ENCODE measurements at places on chromosomes 4 and X.

DNA sequence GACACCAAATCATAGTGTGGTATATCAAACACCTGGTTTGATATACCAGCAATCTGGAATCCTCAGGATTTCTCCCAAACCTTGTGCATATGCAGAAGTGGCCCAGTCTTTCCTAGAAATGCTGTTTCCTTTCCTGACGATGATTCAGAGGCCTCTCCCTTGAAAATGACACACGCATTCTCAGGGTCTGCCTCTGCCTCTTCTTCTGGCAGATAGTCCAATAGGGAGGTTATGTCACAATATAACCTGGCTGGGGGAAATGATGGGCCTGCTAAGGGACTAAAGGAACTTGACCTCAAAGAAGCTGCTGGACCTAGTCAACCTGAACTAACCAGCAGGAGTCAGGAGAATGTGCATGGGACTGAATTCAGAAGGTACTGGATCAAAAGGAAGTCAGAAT, 435.2 kb downstream of the IDS start:
- DNase-seq: no peak
- no peaks in the 10 kb centered on the region for H3K27me3 ChIP-seq
- H3K4me1 ChIP-seq: no peaks in the 10 kb centered on the region

DNA sequence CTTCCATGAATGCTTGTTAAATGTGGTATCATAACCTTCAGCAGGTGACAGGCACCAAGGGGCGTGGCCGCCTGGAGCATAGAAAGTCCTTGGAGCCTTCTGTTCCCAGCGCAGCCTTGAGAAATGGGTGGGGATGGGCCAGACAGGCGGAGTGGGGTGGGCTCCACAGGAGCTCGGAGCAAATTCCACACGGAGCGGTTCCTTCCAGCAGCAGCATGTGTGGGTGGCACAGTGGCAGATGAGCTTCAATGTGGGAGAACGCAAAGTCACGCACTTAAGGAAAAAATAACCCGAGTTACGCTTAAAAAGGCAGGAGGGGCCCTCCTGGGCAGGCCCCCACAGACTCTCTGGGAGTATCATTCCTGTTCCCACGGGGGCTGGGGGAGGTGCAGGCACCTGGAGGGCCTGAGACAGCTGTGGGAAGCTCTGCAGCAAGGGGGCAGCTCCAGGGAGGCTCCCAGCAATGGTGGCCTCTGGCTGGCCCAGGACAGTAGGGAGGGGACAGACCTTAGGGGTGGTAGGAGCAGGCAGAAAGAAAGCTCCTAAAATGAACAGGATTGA, 15.3 kb downstream of the TMEM271 start:
- DNase-seq: no peak
- H3K27ac ChIP-seq: no peak overlapping the region
- H3K4me1 ChIP-seq: no peaks in the 10 kb centered on the region
- no peaks in the 10 kb centered on the region for H3K27me3 ChIP-seq

GRCh38 chrX:34426334-34426733, 230.8 kb downstream of the TMEM47 start:
- H3K4me1 ChIP-seq: no peaks in the 10 kb centered on the region
- H3K36me3 ChIP-seq: no peaks in the 10 kb centered on the region
- no peaks in the 10 kb centered on the region for H3K27me3 ChIP-seq
- no peak for DNase-seq
- H3K4me3 ChIP-seq: no peak overlapping the region
- no peak overlapping the region for H3K27ac ChIP-seq

GRCh38 chr4:126395664-126396063, 1080.9 kb downstream of the FAT4 start:
- no peaks in the 10 kb centered on the region for H3K36me3 ChIP-seq
- no peak for DNase-seq
- no peaks in the 10 kb centered on the region for H3K4me1 ChIP-seq
- no peak overlapping the region for H3K4me3 ChIP-seq
- no peaks in the 10 kb centered on the region for H3K27me3 ChIP-seq
- H3K27ac ChIP-seq: no peak overlapping the region

DNA sequence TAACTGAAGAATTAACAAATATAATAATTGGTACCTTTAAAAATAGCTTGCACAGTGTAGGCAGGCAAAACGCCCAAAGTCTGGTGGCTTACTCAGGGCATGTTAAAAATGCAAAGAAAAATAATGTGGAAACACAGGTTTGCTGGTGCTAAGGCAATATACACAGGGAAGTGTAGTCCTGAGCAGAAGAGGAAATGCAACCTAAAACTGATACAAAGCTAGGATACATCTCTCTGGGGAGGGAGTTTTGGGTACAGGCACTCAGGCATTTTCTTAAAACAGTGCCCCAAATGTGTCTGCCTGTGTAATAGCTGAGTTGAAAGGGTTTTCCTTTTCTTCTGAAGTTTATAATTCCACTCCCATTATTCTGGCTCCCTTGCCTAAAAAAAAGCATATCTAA, 47.4 kb downstream of the TMPRSS11E start:
- no peaks in the 10 kb centered on the region for H3K4me1 ChIP-seq
- H3K36me3 ChIP-seq: no peaks in the 10 kb centered on the region
- no peaks in the 10 kb centered on the region for H3K27me3 ChIP-seq
- DNase-seq: no peak
- no peak overlapping the region for H3K27ac ChIP-seq

DNA sequence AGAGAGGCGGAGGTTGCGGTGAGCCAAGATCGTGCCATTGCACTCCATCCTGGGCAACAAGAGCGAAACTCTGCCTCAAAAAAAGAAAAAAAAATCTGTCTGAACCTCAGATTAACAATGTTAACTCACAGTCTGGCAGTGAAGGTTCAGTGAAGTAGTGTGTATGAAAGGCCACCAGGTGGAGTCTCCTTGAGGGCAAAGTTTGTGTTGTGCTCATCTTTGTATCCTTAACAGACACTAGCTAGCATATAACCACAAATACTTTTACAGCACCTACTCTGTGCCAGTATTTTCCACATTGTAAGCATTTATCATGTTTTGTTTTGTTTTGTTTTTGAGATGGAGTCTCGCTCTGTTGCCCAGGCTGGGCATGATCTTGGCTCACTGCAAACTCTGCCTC, 46.0 kb upstream of the MGST2 start:
- H3K27ac ChIP-seq: no peak overlapping the region
- no peaks in the 10 kb centered on the region for H3K27me3 ChIP-seq
- H3K4me1 ChIP-seq: no peaks in the 10 kb centered on the region
- no peaks in the 10 kb centered on the region for H3K36me3 ChIP-seq

DNA sequence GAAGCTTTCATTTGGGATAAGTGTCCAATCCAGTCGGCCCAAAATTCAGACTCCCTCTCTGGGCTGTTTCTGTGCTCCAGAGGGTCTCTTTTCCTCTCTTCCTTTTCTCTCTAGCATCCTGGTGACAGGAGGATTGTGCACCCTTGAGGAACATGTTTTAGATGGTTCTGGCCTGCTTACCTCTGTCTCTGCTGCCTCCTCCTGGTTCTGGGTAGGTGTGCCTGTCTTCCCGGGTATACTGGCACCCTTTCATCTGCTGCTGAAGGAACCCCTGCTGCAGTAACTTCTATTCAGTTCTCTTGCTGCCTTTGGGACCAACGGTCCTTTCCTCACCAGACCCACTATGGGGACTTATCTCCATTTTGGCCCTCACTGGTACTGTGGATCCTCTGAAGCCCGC, 53.2 kb downstream of the HMGB2 start:
- peak overlapping the region; percentile 91 for H3K27ac ChIP-seq
- no peaks in the 10 kb centered on the region for H3K27me3 ChIP-seq
- no peak for DNase-seq
- peak overlapping the region; percentile 44 for H3K4me3 ChIP-seq
- H3K4me1 ChIP-seq: peaks cover 13% of the 10 kb centered on the region

DNA sequence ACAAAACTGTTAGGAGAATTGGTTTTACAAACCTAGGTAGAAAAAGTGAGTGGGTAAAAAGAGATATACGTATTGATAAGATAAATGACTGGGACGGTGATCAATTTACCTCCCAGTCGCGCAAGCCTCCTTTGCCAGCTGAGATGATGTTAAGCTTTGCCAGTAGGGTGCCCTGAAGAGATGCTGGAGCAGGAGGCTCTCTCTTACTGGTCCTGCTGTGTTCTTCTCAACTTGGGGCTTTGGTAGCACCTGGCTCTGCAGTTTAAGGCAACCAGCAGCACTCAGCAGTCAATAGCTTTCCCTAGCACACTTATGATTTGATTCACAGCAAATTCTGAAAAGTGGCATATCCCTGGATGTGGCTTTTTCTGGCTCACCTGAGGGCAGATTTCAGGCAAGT, 1461.7 kb downstream of the ADGRL3 start:
- H3K4me1 ChIP-seq: no peaks in the 10 kb centered on the region
- no peak for DNase-seq
- H3K27ac ChIP-seq: no peak overlapping the region
- H3K27me3 ChIP-seq: no peaks in the 10 kb centered on the region

DNA sequence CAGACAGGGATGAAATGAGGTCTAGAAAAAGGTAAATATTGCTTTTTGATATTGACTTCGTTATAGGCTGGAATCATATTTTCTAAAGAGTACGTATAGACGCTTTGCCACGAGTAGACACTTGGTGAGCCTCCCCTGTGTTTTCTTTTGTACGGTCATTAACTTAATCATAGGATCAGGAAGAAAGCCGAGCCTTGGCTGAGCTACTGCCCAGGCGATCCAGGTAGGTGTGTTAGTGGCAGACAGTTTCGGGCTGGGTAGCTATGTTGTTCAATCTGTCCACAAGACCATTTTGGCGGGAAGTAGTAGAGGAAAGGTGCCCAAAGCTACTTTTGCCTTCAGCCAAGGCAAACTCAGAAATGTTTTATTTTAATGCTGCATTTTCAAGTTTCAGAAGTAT, 8.8 kb downstream of the PRDM8 start:
- DNase-seq: no peak
- H3K4me1 ChIP-seq: peaks cover 3% of the 10 kb centered on the region
- H3K36me3 ChIP-seq: no peaks in the 10 kb centered on the region
- H3K27ac ChIP-seq: no peak overlapping the region
- no peak overlapping the region for H3K4me3 ChIP-seq

- no peak for DNase-seq
- H3K4me1 ChIP-seq: no peaks in the 10 kb centered on the region
- H3K27me3 ChIP-seq: no peaks in the 10 kb centered on the region
- no peaks in the 10 kb centered on the region for H3K36me3 ChIP-seq
- H3K4me3 ChIP-seq: no peak overlapping the region
These were observed 45.0 kb upstream of the CCDC149 start for GRCh38 chr4:24957886-24958285.

DNA sequence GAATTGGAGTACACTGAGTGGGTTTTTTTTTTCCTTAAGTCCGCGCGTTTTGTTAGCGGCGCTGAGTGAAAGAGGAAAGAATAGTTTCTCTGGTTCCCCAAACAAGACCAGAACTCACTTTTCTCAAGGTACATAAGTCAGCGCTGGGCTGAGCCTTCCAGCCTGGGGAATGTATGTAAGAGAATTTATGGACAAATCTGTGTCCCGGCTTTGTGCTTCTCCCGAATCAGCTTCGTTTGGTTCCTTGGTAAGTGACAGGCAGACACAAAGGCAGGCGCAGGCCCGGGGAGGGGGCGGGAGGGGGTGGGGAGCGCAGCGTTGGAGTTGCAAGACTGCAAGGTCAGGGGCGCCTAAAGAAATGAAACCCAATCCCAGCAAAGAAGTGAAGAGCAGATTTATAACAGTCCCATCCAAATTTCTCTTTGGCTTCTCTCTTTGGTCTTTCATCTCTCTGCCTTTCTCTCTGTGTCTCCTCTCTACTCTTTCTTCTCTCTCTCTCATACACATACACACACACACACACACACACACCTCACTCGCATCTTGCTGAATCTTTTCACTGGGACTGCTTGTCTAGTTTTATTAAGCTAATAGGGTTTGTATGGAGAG, 981 bp downstream of the TET2 start:
- no peaks in the 10 kb centered on the region for H3K36me3 ChIP-seq
- peak overlapping the region; percentile 89 for H3K27ac ChIP-seq
- H3K4me3 ChIP-seq: peak overlapping the region; percentile 91
- no peak for DNase-seq
- H3K4me1 ChIP-seq: peaks cover 7% of the 10 kb centered on the region

GRCh38 chrX:46754586-46755061, 4.3 kb downstream of the SLC9A7 start:
- H3K27me3 ChIP-seq: no peaks in the 10 kb centered on the region
- no peaks in the 10 kb centered on the region for H3K36me3 ChIP-seq
- no peak overlapping the region for H3K4me3 ChIP-seq
- no peak for DNase-seq

DNA sequence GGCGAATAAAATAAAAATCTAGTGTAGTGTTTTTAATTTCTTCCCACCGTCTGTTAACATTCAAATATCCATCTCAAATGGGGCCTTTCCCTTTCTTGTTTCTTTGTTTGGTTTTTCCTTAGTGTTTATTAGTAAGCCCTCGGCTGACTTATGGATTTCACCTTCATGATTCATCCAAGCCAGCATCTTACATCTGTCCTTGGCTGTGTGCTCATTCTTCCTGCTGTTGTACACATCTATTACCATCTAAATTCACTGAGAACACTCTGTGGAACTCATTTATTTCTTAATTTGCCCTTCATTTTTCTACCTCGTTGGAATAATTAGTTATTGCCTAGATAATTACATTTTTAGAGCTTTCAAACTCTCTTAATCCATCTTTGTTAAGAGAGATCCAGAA, 84.9 kb downstream of the SPCS3 start:
- H3K27me3 ChIP-seq: no peaks in the 10 kb centered on the region
- H3K36me3 ChIP-seq: no peaks in the 10 kb centered on the region
- no peak overlapping the region for H3K27ac ChIP-seq
- no peak overlapping the region for H3K4me3 ChIP-seq

DNA sequence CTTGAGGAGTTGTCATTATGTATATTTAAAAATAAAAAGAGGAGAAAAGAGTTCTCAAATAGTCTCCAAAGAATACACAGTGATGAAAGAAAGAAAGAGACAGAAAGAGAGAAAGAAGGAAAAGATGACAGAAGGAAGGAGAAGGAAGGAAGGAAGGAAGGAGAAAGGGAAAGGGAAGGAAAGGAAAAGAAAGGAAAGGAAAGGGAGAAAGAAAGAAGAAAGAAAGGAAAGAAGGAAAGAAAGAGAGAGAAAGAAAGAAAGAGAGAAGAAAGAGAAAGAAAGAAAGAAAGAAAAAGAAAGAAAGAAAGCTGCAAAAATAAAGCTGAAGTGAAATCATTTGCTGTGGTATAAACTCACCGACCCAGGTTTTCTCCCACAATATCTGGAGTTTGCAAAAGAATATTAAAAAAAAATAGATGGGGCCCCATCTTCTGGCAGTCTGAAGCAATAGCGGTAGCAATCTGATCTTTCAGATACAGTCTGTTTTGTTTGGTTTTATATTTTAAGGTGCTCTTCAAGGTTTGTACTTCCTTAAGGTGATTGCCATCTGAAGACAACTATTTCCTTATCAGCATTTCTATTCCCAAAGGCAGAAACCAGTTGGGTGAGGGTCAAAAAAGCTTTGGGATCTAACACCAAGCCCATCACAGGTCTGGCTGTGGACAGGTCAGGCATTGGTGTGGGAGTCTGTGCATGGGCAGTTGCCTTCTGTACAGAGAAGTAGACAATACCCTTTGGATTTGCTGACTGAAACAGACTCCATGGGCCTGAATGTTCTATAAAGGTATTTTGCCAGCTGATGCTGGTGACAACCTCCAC, 160.4 kb downstream of the CPEB2 start:
- H3K27ac ChIP-seq: no peak overlapping the region
- H3K4me3 ChIP-seq: no peak overlapping the region
- no peaks in the 10 kb centered on the region for H3K36me3 ChIP-seq
- no peaks in the 10 kb centered on the region for H3K4me1 ChIP-seq
- no peak for DNase-seq
